ENCODE measurements at places on chromosomes 6 and 20.

- no peak for DNase-seq
Measured at GRCh38 chr6:158892266-158892665, 73.1 kb upstream of the EZR start.

DNA sequence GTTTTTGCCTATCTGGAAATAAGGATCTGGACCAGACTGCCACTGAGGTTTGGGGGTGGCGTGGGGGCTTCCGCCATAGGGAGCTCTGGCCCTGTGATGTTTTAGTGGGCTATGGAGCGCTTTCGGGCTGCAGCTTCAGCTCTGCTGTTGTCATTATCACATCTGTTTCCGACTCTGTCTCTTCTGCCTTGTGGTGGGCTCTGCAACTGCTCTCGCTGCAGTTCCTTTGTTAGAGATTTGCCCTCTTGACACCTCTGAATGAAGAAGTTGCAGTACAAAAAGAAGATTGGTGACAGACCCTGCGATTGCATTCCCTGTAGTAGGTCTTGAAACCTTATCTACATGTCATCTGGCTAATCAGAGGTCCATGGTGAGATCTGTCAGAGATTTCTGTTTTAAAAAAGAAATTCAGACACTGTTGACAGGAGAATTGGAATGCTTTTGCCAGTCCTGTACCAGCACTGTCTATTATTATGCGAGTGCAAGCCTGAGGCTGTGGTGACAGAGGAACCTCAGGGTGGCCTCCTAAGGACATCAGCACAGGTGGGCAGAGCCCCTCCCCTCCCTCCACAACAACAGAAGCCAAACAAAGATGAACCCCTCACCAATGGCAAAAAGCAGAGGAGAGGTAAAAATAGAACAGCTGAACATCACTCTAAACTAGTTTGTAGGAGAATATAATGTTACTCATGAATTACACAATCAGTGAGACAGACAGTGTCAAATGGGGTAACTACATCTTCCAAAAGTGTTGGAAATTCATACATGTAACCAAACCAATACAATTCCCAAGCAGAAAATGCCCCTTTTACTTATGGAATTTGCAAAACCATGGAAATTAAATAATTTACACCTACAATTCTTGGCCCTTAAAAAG is 63.5 kb upstream of the DEFB112 start:
- no peak for DNase-seq

DNA sequence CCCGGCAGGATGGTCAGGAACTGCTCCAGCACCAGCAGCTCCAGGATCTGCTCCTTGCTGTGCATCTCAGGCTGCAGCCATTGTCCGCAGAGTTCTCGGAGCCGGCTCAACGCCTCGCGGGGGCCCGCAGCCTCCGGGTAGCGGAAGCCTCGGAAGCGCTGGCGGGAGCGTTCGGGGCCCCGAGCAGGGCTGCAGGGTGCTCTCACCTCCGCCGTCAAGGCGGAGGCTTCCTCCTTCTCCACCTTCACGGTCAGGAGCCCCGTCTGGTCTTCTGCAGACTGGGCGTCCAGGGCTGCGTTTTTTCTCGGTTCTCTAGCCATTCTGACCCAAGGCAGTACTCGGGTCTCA is 434 bp downstream of the ZKSCAN4 start:
- peak; percentile 7 for DNase-seq

DNA sequence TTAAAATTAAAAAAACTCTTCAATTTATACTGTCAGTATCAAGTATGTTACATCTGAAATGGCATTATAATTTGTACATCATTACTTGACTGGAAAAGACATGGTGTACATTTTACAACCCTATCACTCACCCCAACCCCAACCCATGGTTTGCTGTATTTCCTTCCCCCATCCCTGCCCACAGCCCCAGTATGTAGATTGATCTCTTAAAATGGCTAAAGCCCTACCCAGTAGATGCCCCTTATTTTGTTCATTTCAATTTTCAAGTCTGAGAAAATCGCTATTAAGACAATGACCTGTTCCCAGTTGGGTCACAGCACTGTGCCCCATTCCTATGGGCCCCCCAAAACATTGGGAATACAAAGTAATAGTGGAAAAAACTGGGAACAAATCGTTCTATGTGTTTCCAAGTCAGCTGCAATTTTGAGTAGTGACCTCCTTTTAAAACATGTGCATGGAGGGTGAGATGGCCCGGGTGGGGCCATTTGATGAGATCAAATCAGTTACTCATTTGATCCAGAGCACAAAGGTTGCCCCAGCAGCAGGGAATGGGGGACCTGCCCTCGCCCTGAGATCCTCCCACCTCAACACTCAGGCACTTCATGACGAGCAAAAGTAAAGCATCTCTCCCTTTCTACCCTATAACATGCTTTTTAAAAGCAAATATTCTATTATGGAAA is 13.3 kb downstream of the EZR start:
- DNase-seq, result no peak

- no peak for DNase-seq
Measured at GRCh38 chr6:89034586-89035251, 45.8 kb upstream of the PNRC1 start.

- DNase-seq, result no peak
Measured at GRCh38 chr6:111411046-111411445, 72.0 kb downstream of the REV3L start.

- DNase-seq, result no peak
Measured at GRCh38 chr6:138499303-138500018, at the start of gene NHSL1. Gene NHSL1 (minus strand): TSS chr6:138499494. CDS start chr6:138499290, 204 bp downstream.

DNA sequence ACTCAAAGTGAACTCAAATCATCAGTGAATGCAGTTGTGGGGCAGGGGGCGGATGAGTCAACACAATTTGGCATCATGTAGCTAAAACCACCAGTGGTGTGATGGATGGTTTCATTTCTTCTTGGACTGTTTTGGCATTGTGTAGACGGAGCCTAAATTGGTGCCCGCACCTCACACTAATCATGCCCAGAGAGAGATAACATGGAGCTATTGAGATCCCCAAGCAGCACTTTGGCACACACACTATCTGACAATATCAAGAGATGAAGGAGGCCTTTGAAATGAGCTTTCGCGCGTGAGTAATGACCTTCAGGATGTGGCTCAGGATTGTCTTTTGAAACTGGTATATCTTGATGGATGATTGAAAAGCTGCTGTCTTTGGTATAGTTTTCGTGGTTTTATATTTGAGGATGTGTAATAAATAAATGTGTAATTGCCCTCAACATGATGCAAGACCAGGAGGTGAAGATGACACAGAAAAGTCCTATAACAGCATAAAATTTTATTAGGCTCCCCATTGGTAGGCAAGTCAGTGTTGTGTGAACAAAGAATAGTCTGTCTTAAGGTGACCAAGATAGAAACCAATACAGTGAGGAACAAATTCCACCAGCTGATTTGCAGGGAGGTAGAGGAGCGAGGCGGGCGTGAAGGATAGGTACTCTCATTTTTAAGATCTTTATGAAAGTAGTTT is 174.2 kb downstream of the TSHZ2 start:
- DNase-seq, result no peak

DNA sequence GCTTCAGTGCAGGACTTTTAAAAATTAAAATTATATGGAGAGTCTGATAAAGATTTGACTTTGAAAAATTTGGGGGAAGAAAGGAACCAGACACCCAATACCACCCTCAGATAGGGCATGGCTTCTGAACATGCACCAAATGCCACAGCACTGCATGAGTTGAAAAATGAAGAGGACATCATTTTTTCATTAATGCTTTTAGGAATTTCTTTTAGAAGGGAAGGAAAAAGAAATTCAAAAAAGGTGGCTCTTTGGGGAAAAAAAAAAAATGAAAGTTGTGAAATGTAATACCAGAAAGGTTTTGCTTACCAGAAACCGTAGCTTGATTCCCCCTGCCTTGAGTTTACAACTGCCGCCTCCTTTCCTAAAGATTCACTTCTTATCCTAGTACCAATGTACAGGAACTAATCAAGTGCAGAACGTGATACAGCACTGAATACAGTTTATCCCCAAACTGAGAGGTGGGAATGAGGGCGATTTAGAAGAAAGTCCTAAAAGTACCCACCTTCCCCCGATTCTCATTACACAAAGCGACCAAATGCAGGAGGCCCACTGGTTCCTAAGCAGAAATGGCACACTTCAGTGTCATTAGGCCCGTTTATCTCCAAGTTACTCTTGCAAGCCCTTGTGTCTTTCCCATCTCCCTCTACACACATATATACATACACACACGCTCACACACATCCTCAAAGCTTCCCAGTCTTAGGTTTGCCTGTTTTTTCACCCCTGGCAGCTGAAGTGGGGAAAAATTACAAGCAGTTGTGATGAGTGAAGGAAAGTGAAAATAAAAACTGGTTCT is 2.8 kb downstream of the PPP1R10 start:
- peak; percentile 25 for DNase-seq

- no peak for DNase-seq
Measured at GRCh38 chr6:139165324-139165723, 30.4 kb downstream of the HECA start.

DNA sequence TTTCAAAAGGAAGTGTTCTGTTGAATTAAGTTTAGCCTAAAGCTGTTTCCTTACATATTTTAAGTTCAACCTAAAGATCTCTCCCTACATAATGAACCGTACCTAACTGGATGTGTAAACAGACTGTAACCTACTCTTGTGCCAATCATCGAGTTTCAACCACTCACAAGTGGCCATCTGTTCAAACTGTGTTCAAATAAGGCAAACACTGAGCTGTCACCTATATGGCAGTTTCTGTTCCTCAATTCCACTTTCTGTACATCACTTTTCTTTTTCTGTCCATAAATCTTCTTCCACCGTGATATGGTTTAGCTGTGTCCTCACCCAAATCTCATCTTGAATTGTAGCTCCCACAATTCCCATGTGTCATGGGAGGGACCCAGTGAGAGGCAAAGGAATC is 428.6 kb downstream of the HACE1 start:
- DNase-seq, result no peak
